ENCODE measurements at places on chromosomes 5 and 9. TPM values are rescaled to one million over a fixed set of nuclear protein-coding genes. Genes with fewer than 3 reads are reported as not detected.
A peak's percentile ranks its signal among the peaks of the same experiment; 100 is the strongest.

The INSL4 gene
- total RNA-seq, result not detected

The PLK2 gene
- 3.0 TPM for total RNA-seq

The CDH18 gene
- not detected for total RNA-seq

DNA sequence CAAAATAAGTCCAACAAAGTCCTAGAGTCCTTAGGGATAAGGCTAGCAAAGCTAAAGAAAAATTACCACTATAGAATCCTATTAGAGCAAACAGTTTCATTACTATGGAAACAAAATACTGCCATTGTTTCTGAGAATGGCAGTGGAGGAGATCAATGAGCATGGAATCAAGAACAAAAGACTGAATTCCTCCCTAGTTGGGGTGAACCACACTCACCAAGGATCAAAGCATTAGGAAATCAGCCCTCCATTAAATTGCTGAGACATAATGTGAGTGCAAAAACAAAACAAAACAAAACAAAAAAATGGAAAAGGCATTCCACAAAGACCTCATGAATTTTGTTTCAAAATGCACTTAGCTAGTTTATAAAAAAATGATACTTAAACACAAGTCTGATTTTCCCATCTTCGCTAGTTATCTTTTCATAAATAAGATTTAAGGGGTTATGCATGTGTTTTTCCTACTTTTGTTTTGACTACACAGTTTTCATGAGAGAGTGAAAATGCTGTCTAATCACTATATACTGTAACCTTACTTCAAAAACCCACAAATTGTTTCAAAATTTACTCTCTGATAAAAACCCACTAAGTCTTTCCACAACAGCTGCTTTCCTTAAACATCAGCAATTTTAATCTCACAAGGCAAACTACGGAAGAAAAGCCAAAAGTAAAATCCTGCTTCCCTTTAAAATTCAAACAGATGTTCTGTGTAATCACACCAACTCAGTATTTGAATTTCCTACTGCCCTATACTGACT is 9.7 kb downstream of the SERINC5 start:
- no peak overlapping the region for H3K4me3 ChIP-seq
- peaks cover 9% of the 10 kb centered on the region for H3K36me3 ChIP-seq
- peaks cover 52% of the 10 kb centered on the region for H3K4me1 ChIP-seq
- H3K27me3 ChIP-seq, result no peaks in the 10 kb centered on the region
- no peak for DNase-seq

The CCDC69 gene
- 47.9 TPM for total RNA-seq

The MSANTD3 gene
- 18.2 TPM for total RNA-seq

DNA sequence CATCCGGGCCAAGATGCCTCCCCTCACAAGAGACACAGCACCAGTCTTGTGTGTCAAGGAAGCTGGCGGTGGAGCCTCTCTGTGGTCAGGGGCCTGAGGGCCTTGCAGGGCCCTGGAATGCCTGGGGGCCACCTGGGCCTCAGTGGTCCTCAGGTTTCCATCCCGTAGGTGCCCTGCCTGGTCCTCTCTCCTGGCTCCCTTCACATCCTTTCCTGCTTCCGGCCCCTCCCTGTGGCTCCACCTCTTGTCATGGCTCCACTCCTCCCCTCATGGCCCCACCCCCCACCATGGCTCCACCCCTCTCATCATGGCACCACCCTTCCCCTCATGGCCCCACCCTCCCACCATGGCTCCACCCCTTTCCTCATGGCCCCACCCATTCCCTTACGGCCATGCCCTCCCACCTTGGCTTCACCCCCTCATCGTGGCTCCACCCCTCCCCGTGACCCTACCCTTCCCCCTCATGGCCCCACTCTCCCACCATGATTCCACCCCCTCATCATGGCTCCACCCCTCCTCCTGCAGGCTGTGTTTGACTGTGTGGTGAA is 175.8 kb downstream of the CACNA1B start:
- H3K4me3 ChIP-seq, result no peak overlapping the region
- DNase-seq, result no peak
- H3K27ac ChIP-seq, result no peak overlapping the region
- H3K27me3 ChIP-seq, result no peaks in the 10 kb centered on the region

DNA sequence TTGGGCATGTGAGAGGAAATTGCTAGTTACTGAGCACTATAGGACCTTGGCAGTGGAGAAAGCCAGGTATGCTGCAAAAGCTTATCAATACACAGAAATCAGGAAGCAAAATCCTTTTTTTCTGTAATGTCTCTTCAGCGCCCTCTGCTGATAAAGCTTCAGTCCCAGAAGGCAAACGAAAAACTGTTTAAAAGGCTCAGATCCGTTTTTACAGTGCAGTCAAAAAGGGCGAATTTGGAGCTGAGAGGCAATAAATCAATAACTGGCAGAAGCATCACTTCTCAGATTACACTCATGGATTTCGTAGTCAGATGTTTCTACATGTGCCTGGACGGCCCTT is 1.1 kb upstream of the MAN2A1 start:
- peak overlapping the region; percentile 90 for H3K27ac ChIP-seq
- DNase-seq, result no peak
- no peaks in the 10 kb centered on the region for H3K27me3 ChIP-seq
- peaks cover 16% of the 10 kb centered on the region for H3K4me1 ChIP-seq

DNA sequence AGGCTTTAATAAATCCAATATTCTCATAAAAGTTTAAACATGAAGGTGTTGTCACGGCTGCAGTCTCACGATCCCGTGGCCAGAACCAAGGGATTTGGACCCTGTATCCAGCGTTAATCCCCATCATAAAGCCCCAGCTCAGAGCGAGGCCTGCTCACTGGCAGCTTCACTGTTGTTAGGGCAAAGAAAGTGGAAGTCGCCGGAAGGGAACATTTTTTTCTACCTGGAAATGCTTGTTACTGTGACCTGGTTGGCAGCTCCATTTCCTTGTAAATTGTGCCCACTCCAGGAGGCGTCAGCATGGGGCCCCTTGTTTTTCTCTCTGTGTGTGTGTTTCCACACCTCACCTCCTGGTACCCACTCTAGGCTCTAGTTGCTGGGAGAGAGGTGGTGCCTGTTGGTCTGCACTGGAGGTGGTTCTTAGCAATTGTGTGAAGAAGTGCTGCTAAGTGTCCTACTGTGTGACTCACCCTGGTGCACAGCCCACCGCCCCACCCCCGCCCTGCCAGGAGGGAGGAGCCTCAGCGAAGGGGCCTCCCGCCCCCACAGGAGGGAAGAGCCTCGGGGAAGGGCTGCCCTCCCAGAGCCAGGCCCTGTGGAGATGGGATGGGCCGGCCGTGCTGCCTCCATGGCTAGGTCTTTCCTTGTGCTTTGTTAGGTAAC is 105.1 kb downstream of the EHMT1 start:
- H3K4me3 ChIP-seq, result peak overlapping the region; percentile 42
- H3K27ac ChIP-seq, result no peak overlapping the region
- H3K36me3 ChIP-seq, result peaks cover 27% of the 10 kb centered on the region
- DNase-seq, result no peak

GRCh38 chr9:23728736-23729135 is 97.3 kb downstream of the ELAVL2 start:
- H3K4me3 ChIP-seq, result no peak overlapping the region
- H3K27me3 ChIP-seq, result no peaks in the 10 kb centered on the region
- H3K4me1 ChIP-seq, result no peaks in the 10 kb centered on the region
- no peaks in the 10 kb centered on the region for H3K36me3 ChIP-seq
- no peak for DNase-seq

The PCDHB13 gene
- not detected for total RNA-seq

GRCh38 chr5:167207081-167207480 is 1084.4 kb upstream of the WWC1 start:
- no peak overlapping the region for H3K27ac ChIP-seq
- H3K36me3 ChIP-seq, result no peaks in the 10 kb centered on the region
- H3K27me3 ChIP-seq, result no peaks in the 10 kb centered on the region
- no peak for DNase-seq

DNA sequence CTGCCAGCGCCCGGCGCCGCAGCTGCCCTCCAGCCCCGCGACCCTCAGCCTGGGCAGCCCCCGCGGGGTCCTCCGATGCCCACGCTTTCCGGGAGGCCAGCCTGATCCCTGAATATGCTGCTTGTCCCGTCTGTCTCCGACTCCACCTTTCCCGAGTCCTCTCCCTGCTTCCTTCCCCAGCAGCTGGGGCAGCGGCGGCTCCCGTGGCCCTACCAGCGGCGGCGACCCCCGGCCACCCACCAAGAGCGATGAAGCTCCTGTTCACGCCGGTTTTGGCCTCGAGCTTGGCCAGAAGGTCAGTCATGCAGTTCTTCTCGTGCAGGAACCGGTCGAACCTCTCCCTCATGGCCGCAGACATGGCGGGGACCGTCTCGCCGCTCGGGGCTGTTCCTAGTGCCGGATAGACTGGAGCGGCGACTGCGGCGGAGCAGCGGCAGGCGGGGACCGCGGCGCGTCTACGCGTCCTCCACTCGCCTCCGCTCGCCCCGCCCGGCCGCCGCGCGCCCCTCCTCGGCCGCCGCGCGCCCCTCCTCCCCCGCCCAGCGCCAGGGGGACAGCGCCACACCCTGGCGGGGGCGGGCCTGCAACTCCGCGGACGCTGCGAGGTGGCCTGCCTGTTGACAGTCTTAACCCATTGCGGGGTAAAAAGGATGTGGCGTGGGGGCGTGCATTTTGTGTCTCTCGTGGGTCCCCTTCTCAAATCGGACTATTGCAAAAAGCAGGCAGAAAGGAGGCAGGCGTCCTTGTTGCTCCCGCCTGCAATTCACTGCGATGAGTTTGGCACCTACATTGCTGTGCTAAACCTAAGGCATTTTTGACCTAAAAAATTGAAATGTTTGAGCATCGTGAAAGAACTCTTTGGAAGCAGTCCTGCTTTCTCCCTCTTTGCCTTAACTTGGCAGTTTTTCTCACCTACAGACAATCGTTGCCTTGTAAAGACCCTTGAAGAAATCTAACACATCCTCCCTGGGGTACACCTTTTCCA is at the start of gene REEP5:
REEP5 (minus strand) TSS at position 395 of the 985 bp plus-strand sequence; CDS start at position 358, 37 bp downstream.
- H3K27me3 ChIP-seq, result no peaks in the 10 kb centered on the region
- peaks cover 10% of the 10 kb centered on the region for H3K36me3 ChIP-seq
- H3K27ac ChIP-seq, result peak within 1 kb of the TSS; percentile 88
- H3K4me1 ChIP-seq, result peaks cover 62% of the 10 kb centered on the region
- peak within 1 kb of the TSS; percentile 81 for H3K4me3 ChIP-seq

DNA sequence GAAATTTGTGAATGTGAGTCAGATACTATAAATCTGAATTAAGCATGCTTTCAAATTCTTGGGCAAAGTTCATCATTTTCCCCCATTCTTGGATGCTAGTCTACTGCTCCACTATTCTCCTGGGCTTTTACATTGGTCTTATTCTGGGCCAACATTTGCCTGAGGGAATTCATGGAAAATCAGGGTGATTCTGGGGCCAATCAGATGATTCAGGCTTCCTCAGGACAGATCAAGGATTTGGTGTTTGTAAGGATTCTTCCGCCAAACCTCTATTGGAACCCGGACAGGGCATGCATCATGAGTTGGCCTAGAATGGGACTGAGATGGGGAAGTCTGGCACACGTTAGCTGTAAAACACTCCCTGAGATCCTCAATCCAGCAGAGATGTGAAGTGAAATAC is 113.8 kb downstream of the MEF2C start:
- H3K36me3 ChIP-seq, result no peaks in the 10 kb centered on the region
- H3K4me1 ChIP-seq, result no peaks in the 10 kb centered on the region
- no peak overlapping the region for H3K4me3 ChIP-seq
- DNase-seq, result no peak
- H3K27ac ChIP-seq, result no peak overlapping the region

DNA sequence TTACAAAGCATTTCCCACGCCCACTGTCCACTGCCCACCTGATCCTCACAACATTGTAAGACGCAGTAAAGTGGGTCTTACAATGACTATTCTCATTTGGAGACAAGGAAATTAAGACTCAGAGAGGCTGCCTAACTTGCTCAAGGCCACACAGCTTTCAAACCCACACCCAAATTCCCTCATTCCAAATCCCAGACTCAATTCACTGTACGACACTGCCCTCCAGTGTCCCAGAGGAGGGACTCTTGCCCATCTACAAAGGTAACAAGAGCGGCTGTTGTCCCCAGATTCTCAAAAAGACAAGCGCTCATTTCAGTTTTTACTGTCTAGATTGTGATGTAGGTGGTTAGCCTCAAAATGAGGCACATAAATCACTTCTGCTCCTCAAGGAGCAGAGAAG is 184.6 kb downstream of the ACTL7B start:
- H3K4me3 ChIP-seq, result no peak overlapping the region
- H3K36me3 ChIP-seq, result no peaks in the 10 kb centered on the region
- no peaks in the 10 kb centered on the region for H3K4me1 ChIP-seq
- H3K27ac ChIP-seq, result no peak overlapping the region
- DNase-seq, result no peak
- no peaks in the 10 kb centered on the region for H3K27me3 ChIP-seq

DNA sequence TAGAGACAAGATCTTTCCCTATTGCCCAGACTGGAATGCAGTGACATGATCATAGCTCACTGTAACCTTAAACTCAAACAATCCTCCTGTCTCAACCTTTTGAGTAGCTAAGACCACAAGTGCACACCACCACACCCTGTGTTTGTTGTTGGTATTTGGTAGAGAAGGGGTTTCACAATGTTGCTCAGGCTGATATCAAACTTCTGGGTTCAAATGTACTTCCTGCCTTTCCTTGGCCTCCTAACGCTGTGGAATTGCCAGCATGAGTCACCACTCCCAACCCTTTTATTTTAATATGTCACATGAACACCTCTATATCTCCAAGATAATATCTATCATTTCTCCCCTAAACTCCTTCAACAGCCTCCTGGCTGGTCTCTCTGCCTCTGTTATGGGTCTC is 719.0 kb downstream of the PTPRD start:
- H3K4me3 ChIP-seq, result no peak overlapping the region
- no peak overlapping the region for H3K27ac ChIP-seq
- DNase-seq, result no peak
- no peaks in the 10 kb centered on the region for H3K27me3 ChIP-seq
- H3K36me3 ChIP-seq, result no peaks in the 10 kb centered on the region

GRCh38 chr9:127428348-127428747 is 4.2 kb downstream of the ZNF79 start:
- no peak for DNase-seq
- no peak overlapping the region for H3K4me3 ChIP-seq
- H3K27me3 ChIP-seq, result no peaks in the 10 kb centered on the region
- H3K4me1 ChIP-seq, result peaks cover 22% of the 10 kb centered on the region
- H3K27ac ChIP-seq, result no peak overlapping the region
